Dorsolateral prefrontal cortex (tissue), 122 donors: ENCODE measurements at places on chromosomes 12 and 14. TPM values are rescaled to one million over a fixed set of nuclear protein-coding genes. Genes with fewer than 3 reads are reported as not detected.

Gene HOXC10
- total RNA-seq, result not detected

Gene SIX4
- 6.5 TPM for total RNA-seq

Gene PRKCH
- total RNA-seq, result 16.0 TPM

Gene FAM177A1
- 90.1 TPM for total RNA-seq

Gene TSHR
- total RNA-seq, result not detected

Gene FOXN4
- total RNA-seq, result 0.33 TPM

Gene VASH1
- 31.3 TPM for total RNA-seq

Gene NOS1
- total RNA-seq, result 10.1 TPM

Gene SPTLC2
- total RNA-seq, result 41.0 TPM

Gene RNF212B
- total RNA-seq, result not detected

Gene LRP1-AS
- total RNA-seq, result not detected

Gene DIO2
- total RNA-seq, result 25.3 TPM

Gene CHST11
- 30.3 TPM for total RNA-seq

Gene IFNG-AS1
- not detected for total RNA-seq

Gene PDE3A
- 2.3 TPM for total RNA-seq

Gene JDP2
- total RNA-seq, result 38.0 TPM

Gene GLIPR1L1
- total RNA-seq, result not detected

Gene LIN7A
- total RNA-seq, result 39.2 TPM

Gene SLC5A8
- 0.79 TPM for total RNA-seq

Gene SCN8A
- total RNA-seq, result 72.3 TPM

Gene FAM181A
- 6.4 TPM for total RNA-seq

Gene HOXC13
- total RNA-seq, result not detected

Gene WNT1
- total RNA-seq, result 0.54 TPM

Gene SLC17A8
- total RNA-seq, result 2.0 TPM

Gene CRACR2A
- 2.7 TPM for total RNA-seq
